ENCODE measurements at places on chromosomes 13 and 19.

DNA sequence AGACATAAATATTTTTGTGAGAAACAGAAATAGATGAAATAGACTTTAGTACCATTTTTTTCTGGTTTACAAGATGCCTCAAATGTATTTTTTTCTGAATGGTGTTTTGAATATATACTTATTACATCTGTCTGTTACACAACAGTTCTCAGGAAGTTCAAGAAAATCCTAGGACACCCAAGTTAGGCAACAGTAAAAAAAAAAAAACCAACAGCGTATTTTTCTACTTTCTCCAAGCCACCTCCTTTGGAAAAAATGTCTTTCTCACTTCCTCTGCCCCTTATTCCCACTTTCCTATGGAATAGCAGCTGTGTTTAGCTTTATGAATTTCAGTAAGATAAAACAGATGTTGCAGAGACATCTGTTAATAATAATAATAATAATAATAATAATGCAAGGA lies 489.6 kb upstream of the KLF12 start:
- no peak for DNase-seq

DNA sequence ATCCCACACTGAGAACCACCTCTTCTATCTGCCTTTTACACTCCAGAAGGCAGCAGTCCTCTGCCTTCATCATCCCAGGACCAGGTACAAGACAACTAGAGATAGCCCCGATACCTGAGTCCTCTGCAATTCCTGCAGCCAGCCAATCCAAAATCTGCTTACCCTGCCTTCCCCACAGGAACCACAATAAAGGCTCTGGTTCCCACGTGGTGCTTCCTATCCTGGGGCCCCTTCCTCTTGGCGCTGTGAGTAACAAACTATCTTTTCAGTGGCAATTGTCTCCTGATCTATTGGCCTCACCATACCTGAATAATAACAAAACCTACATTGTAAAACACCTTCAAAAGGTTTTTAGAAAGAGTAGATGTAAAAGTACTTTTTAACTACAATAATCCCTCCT lies 63.1 kb downstream of the ZDHHC20 start:
- DNase-seq: no peak

DNA sequence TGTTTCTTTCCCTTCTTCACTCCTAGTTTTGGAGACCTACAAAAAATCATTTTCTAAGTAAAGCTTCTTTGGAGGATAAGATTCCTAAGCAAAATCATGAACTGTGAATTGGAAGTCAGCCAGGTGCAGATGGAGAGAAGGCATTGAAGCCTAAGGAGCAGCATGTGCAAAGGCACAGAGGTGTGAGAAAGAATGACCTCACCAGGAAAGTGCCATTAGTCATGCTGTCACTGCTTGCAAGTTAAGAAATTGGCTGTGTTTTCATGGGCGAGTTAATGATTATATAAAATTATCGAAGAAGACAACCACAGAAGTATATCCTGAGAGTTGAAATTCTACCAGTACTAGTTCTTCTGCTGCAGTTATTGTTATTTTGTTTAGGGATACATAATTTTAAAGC lies 80.3 kb upstream of the KLHL1 start:
- DNase-seq: no peak

DNA sequence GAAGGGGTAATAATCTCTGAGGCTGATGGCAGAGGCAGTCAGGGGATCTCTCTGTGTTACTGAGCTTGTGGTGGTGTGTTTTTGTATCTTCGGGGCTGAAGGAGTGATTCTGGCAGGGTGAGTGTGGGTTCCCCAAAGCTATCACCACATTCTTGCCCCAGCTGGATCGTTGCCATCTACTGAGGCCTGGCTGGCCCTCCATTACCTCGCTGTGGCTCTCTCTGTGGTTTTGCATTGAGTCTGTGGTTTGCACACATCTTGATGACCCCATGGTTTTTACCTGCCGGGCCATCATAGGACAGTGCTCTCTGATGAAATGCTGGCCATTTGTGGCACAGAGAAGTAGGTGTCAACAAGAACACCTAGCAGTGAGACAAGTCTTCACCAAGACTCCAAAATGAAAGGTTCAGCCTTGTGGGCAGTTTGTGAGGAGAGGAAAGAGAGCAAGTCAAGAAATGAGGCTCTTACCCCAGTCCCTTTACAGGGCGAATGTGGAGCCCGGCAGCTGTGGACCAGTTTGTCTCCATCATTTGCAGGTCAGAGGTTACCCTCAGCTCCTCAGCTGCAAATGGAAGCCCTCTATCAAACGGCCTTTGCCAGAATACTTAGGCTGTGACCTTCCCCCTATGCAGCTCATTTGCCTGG lies 69.0 kb upstream of the NPAS1 start:
- no peak for DNase-seq

DNA sequence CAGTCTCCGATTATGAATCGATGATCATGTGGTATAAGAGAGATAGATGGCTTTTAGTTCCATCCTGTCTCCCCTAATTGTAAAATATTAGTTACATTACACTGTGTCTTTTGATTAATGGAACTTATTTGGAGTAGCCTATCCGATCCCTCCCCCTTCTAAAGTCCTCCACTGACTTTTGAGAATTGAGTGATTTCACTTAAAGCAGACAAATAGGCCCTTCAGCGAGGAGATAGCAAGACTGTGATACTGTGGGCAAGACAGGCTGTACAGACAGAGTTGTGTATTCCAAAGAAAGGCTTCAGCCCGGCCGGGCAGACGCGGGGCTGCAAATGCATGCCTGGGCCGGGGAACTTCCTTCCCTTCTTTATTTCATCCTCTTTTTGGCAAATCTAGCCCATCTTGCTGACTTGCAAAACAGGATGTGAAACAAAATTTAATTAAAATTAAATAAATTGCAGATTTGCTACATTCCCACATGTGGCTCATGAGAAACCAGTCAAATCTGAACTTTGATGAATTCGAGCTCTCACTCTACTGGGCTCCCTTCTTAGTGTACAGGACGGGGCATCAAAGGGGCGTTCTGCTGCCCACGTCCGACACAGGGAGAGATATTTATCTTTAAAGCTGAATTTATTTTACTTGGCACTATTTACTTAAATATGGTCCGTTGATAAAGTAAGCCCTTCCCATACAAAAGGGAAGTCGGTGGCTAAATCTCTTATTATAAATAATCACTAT lies 314.8 kb downstream of the ZNF536 start:
- DNase-seq: no peak

DNA sequence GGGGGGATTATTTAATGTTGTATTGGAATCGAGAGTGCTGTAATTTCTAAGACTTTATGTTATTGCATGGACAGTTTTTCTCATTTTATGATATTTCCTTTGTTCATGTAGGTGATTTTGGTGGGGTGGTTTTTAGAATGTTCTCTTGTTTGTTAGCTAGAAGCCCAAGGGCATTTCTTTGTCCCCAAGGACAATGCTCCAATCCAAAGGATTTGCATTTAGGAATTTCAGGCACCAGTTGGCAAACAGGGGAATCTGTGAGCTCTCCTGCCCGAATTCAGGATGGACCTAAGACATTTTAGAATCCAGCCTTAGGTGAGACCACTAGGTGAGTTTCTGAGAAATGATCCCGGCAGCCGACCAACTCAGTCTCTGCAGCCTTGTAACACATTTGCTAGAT lies 324.9 kb downstream of the KCNRG start:
- no peak for DNase-seq

DNA sequence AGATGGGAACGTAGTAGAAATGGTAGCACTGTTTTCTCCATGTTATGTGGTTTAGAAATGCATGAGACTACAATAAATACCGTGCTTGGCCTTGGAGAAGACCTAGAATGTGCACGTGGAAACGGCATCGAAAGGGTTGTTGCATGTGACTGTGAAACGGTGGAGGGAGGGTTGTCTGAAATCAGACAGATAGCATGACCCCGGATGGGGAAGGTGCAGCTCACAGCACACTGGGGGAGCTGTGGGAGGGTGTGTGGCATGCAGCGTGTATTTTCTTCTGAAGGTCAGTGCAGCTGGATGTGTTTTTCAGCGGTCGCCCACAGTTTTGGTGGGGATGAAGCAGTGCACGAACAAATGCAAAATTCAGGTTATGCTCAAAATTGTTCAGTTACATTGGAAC lies 63.4 kb downstream of the CELF5 start:
- DNase-seq: no peak

- no peak for DNase-seq
These were observed 147.7 kb upstream of the VSTM2B start for GRCh38 chr19:29378126-29378525.

- no peak for DNase-seq
These were observed 107.7 kb upstream of the SPATA13 start for GRCh38 chr13:24052547-24053518.

DNA sequence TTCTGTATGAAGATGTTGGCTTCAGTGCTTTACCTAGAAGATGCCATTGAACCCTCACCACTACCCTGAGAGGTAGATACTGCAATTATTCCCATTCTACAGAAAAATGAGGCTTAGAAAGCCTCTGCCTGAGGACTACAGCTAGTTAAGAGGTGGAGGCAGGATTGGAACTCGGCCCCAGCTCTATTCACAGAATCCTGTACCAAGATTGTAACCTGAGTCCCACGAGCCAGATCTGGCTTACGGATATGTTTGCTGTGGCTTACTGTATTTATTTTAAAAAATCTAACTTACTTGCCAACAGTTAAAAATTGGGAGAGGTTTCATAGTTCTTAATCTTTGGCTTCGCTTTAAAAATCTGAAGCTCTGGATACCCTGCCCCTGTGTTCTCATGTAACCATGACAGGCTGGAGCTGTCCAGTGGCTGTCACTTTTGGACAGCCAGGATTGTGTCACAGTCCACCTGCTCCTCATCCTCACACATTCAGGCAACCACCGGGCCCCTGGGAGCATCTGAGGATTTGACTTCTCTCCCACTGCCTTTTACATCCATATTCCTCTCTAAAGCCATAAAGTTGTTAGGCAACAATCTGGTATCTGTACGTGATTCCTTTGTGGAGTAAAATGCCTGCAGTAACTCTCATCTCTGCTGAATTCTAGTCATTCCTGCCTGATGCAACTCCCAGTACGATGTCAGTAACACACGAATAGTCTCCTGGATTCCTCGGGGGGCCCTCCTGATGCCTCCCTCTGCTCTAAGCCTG lies 160.8 kb upstream of the SERP2 start:
- DNase-seq: no peak

- no peak for DNase-seq
These were observed 1.1 kb upstream of the DLL3 start for GRCh38 chr19:39497701-39497995.

Data from retinal pigment epithelial cell (primary cell).